ENCODE measurements at places on chromosomes 7 and 10. TPM values are rescaled to one million over a fixed set of nuclear protein-coding genes. Genes with fewer than 3 reads are reported as not detected.

GRCh38 chr7:31302356-31302755, 38.2 kb downstream of the NEUROD6 start:
- DNase-seq: no peak

DNA sequence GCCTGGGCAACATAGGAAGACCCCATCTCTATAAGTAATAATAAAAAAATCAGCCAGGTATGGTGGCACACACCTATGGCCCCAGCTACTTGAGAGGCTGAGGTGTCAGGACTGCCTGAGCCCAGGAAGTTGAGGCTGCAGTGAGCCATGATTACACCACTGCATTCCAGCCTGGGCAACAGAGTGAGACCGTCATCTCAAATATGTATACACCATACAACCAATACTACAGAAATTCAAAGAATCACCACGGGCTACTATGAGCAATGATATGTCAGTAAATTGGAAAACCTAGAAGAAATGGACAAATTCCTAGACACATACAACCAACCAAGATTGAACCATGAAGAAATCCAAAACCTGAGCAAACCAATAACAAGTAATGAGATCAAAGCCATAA, 60.3 kb upstream of the ZC3HAV1 start:
- DNase-seq: no peak

DNA sequence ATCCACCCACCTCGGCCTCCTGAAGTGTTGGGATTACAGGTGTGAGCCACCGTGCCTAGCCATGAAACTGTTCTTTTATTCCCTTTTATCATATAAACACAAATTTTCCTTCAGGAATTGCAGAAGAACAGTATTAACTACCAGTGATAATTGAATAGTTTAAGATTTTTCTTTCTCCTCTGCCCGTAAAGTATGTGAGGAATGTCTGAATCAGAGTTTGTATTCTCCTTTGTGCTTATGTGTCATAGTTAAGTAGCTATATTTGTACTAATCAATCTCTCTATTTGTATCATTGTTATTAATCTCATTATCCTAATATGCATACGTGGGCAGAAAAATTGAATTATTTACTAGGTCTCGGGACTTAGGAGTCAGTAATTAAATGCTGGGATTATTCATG, 83.6 kb downstream of the ZNF277 start:
- DNase-seq: peak; percentile 16

DNA sequence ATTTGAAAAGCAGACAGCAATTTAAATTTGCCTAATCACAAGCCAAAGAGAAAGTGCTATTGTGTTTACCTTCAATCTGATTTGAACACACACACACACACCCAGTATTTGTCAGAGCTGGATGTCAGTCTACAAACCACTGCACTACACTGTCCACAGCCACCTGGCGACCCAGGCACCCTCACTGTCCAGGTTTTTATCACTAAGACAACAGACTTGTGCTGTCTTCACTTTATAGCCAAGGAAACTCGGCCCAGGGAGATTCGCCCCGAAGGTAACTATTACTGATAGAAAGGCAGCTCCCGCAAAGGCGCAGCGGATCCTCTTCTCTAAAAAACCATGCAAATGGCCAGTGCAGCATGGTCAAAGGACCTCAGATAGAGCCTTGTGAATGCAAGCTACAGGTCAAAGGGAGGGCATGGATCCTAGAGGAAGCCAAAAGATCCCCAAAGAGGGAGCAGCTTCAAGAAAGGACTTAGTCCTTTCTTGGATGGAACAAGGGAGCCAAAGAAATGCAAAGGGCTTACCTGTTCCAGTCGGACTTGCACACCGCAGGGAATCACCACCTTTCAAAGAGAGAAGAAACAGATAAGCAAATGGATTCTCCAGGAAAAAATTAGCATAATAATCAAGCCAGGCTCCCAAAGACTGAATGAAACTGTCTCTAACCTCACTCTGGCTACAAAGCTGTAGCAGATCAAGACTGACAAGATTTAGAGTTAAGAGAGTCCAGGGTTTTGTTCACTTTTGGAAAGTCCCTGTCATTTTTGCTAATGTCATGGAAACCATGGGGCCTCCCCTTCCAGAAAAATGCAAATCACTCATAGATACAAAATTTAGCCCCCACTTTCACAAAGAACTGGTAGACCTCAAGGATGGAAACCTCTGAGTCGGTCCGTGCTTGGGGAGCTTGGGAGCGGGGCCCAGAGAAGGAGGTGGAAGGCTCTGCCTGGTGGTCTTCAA, 101.1 kb downstream of the TNS3 start:
- DNase-seq: no peak

DNA sequence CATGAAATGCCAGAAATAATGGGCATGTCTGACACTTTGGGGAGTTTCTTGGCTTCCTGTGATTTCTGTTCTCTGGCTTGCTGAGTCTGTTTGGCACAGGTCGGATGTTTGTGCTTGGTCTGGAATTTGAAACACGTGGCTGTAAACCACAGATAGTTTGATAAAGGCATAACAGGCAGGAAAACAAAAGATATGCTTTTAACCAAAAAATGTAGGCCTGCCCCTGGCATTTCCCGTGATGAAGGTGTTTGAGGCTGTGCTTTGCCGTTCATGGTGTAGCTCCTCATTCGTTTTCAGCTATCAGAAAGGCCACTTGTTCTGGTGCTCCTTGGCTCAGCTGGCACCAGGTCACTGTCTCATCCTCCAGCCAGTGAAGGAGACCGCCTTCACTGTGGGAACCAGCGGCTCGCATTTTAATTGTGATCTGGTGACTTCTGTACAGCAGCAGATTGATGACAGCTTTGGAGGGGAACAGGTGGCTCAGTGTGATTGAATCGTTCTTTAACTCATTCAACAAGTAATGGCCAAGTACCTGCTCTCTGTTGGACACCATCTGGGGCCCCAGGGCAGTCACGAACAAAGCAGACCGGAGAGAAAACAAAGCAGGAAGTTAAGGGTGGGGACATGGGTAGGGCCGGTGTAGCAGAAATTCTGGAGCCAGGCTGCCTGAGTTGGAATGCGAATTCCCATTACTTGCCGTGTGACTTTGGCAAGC, 111.5 kb downstream of the CCNY start:
- no peak for DNase-seq

DNA sequence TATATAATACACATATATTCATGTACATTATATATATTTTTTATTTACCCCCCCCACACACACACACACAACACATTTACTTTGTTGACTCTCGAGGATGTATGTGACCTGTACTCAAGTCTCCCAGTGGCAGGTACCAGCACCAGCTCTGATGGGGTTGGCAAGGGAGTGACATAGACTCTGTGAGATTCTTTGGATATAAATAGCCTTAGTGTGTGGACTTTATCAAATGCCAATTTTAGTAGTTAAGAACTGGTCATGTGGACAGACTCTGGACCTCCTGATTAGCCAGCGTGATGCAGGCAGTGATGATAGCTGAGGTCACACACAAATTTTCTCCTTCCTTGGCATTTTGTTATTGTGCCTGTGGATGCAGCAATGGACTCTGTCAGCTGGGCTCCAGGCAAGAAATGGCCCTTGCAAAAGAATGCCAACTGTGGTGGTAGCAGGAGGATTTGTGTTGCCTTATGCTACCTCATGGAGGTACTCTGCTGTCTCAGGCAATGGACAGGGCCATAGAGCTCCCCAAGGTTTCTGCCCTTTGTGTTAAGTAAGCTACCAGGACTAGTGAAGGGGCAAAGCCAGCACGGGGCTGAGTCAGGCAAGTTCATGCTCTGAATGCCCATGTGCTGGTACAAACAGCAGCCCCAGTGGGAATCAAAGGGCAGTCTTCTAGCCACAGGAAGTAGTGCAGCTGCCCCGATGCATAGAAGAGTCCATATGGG, 224.6 kb upstream of the ZWINT start:
- DNase-seq: no peak

GRCh38 chr10:2392145-2392812, 655.0 kb upstream of the ADARB2 start:
- DNase-seq: no peak

DNA sequence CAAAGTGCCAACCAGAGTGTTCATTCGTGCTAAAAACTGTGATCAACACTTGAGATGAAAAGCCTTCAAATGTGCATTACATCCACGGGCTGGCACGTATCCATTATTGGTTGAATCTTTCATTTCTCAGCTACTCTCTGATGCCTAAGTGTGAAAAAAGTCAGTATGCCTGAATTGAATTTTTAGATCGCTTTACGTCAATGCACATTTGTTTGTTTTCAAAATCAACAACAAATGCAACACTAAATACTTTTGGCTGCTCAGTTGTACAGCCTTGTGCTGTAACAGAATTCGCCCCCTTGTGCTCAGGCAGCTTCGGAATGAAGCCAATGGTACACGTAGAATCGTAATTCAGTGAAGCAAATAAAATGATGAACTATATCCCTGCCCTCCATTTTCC, 446.5 kb upstream of the NRP1 start:
- no peak for DNase-seq

GRCh38 chr7:50814166-50814565, 31.5 kb upstream of the GRB10 start:
- no peak for DNase-seq

DNA sequence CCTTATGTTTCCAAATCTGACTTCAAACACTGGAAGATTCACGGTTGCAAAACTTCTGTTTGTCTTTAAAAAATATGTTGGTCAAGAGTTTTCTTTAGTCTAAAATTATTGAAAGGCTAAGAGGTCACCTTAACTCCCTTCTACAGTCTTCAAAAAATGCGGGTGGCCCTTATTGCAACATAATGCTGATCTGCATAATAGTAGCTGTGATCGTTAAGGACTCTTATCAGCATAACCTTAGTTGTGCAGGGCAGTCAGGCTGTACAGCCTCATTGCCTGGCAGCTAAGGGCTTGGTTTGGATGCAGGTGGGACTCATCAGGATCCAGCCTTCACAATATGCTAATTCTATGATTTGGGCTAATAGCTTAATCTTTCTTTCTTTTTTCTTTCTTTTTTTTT, 15.0 kb downstream of the KIAA1217 start:
- DNase-seq: no peak

DNA sequence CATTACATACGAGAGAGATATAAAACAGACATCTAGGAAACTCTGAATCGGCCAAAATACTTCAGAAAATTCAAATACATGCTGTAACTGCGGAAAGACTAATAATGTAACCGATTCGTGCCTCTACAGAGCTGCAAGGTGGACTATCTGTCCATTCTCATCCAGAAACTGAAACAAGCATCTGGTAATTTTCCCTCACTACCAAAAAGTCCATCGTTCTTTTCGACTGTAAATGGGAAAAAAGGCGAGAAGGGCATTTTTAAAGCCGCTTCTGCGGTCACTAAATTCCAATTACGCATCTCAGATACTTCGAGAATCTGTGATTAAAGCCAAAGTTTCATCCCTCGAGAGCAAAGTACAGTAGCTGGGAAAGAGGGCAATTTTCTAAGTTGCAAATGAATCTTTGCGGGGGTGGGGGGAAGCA, 1.3 kb downstream of the OGA start:
- DNase-seq: no peak

DNA sequence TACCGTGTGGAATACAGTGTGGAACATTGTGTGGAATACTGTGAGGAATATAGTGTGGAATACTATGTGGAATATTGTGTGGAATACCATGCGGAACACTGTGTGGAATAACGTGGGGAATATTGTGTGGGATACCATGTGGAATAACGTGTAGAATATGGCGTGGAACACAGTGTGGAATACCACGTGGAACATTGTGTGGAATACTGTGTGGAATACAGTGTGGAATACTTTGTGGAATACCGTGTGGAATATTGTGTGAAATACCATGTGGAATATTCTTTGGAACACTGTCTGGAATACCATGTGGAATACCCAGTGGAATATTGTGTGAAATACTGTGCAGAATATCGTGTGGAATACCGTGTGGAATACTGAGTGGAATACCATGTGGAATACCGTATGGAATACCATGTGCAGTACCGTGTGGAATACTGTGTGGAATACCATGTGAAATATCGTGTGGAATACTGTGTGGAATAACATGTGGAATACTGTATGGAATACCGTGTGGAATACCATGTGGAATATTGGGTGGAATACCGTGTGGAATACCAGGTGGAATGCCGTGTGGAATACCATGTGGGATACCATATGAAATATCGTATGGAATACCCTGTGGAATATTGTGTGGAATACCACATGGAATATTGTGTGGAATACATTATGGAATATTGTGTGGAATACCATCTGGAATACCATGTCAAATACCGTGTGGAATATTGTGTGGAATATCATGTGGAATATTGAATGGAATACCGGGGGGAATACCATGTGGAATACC, 133.1 kb upstream of the CHST15 start:
- DNase-seq: peak; percentile 3

- DNase-seq: peak; percentile 60
These were observed 104.7 kb downstream of the PARD3 start for GRCh38 chr10:34710391-34710751.

DNA sequence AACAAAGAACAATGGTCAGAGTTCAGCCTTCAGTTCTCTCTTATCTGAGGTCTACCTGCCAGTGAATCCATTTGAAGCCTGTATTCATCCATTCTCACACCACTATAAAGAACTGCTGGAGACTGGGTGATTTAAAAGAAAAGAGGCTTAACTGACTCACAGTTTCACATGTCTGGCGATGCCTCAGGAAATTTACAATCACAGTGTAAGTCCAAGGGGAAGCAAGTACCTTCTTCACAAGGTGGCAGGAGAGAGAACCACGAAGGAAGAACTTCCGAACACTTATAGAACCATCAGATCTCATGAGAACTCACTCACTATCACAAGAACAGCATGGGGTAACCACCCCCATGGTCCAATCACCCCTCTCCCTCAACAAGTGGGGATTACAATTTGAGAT, 33.0 kb upstream of the SLC25A13 start:
- no peak for DNase-seq

DNA sequence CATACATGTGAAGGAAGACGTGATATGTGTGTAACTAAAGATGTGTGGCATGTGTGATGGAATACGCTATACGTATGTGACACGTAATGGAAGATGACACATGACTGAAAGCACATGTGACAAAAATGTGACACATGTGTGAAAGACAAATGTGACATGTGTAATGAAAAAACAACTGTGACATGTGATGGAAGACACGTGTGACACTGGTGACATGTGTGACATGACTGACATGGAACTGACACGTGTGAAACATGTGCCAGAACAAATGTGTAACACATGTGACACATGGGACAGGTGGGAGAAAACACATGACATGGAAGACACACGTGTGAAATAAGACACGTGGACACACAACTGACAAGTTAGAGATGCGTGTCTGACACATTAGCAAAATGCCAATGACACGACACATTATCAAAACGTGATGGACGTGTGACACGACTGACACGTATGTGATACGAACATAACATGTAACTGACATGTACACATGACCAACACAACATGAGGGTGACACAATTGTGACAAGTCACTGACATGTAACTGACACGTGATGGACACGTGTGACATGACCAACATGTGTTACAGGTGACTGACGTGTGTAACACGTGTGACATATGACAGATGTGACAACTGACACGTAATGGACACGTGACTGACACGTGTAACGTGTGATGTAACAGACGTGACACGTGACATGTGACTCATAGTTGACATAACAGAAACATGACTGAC, 24.4 kb downstream of the CRPPA start:
- DNase-seq: no peak

GRCh38 chr7:36131026-36131425, 22.0 kb upstream of the EEPD1 start:
- no peak for DNase-seq

FKBP6 gene
- not detected for total RNA-seq

CABCOCO1 gene
- not detected for total RNA-seq

DYDC2 gene
- not detected for total RNA-seq

ZNF425 gene
- total RNA-seq: 2.5 TPM

TMEM225B gene
- total RNA-seq: 1.1 TPM

PLXNA4 gene
- not detected for total RNA-seq

SPAM1 gene
- total RNA-seq: not detected

ACTL6B gene
- total RNA-seq: not detected

BICC1 gene
- 46.9 TPM for total RNA-seq
